ENCODE measurements at places on chromosomes 4 and X.

- DNase-seq: no peak
These were observed 147.1 kb downstream of the NAA11 start for GRCh38 chr4:79178760-79179159.

- DNase-seq: no peak
These were observed at the start of gene WAS for GRCh38 chrX:48683411-48683982. TSS of gene WAS (plus strand) at chrX:48683799. CDS start at chrX:48683854, 55 bp downstream.

DNA sequence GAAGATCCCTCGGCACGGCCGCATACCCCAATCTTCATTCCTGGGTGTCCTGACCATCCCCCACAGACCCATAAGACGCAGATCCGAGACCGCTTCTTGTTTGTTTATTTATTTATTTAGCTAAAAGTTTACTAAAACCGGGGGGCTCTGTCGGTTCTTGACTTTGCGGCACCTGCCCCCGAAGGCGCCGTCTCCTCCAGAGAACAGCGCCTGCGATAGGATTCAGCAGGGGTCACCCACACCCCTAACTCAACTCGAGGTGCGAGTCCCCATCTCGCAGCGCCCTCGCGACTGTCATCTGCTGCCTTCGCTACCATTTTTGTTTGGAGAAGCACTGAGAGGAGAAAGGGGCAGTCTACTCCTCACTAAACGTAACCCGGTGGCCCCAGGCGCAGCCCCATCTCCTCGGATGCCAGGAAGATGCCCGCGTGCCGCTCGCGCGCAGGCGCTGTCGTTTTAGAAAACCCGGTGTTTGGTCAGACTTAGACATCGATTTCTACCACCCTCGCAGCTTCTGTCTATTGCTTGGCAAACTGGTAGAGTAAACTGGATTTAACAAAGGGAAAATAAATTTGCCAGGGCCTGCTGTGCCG lies 18.9 kb upstream of the GPR101 start:
- DNase-seq: no peak

- DNase-seq: no peak
These were observed 539.8 kb upstream of the SLIT2 start for GRCh38 chr4:19711871-19712270.

- no peak for DNase-seq
These were observed 14.7 kb downstream of the FGFRL1 start for GRCh38 chr4:1026115-1026514.

GRCh38 chr4:1981251-1982058 lies 27.3 kb downstream of the NELFA start:
- DNase-seq: no peak

DNA sequence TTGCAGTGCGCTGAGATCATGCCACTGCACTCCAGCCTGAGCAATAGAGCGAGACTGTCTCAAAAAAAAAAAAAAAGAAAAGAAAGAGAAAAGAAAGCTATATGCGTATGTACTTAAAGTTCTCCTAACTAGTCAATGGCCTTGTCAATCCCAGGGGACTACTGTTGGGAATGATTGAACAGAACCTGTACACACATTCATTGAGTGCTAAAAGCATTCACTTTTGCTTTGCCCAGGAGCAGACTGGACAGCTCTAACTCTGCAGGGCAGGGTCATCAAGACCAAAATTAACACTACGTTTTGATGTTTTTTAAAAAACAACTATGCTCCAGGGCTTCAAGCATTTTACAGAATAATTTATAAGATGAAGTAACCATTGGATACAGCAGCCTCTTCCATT lies 106.2 kb downstream of the FNIP2 start:
- no peak for DNase-seq

Data from stimulated activated CD4-positive, alpha-beta T cell treated with anti-CD3 and anti-CD28 coated beads, Interleukin-1b, Interleukin-23, amount 100 ng/mL, for 1 hour (primary cell).